Inflammatory macrophage treated with lipopolysaccharide for 1 hour (primary cell): ENCODE measurements at places on chromosomes 11 and 22.
A peak's percentile ranks its signal among the peaks of the same experiment; 100 is the strongest.

DNA sequence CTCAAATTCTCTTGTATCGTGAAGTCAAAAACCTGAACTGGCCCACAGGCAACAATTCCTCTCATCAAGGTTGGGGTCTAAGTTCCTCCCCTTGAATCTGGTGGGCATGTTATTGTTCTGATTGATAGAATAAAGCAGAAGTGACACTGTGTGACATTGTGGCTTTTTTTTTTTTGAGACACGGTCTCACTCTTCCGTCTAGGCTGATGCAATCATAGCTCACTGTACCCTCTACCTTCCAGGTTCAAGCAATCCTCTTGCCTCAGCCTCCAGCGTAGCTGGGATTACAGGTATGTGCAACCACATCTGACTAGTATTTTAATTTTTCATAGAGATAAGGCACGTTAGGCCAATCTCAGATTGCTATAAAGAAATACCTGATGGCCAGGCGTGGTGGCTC lies 8.9 kb upstream of the PELI3 start:
- no peak for DNase-seq

- DNase-seq: no peak
Measured at GRCh38 chr11:114483929-114484328, 44.7 kb downstream of the REXO2 start.

GRCh38 chr22:49628391-49629260 lies 199.0 kb downstream of the BRD1 start:
- no peak for DNase-seq

- DNase-seq: no peak
Measured at GRCh38 chr11:2563213-2564007, 118.6 kb downstream of the KCNQ1 start.

DNA sequence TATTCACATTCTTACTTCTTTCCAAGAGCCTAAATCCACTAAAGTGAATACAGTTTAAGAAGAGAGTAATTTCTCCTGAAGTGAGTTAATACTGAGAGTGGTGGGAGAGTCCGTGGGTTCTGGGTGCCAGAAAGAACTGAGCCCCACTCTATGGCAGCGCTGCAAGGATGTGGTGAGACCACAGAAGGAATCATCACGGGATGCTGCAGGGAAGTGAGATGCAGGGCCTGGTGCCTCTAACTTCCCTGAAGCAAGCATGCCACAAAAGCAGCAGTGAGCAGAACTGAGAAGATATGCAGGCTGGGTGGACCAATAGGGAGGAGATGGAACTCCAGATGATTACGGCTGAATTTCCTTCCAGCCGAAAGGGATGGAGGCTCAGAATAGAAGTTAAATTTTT lies 5.0 kb upstream of the MMP12 start:
- no peak for DNase-seq

- DNase-seq: no peak
Measured at GRCh38 chr11:35893796-35894475, 49.9 kb upstream of the LDLRAD3 start.

DNA sequence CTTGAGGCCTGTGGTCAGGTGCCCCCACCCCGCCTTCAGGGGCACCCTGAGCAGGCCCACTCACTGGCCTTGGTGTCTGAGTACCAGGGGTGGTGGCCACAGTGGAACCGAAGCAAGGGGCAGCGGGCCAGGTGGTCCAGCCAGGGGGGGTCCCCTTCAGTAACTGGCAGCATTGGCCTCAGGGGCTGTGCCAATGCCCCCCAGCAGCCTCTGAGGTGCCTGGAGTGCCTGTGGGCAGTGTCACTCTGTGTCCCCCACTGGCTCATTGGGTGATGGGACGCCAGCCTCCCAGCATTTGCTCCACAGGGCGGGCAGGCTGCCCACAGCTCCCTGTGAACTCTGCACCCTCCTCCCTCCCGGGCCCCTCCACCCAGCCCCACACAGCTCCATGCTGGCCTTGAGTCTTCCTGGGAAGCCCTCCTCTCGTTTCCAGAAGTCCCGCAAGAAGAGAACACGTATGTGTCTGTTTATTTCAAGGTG lies 29.5 kb upstream of the CARS1 start:
- DNase-seq: no peak

DNA sequence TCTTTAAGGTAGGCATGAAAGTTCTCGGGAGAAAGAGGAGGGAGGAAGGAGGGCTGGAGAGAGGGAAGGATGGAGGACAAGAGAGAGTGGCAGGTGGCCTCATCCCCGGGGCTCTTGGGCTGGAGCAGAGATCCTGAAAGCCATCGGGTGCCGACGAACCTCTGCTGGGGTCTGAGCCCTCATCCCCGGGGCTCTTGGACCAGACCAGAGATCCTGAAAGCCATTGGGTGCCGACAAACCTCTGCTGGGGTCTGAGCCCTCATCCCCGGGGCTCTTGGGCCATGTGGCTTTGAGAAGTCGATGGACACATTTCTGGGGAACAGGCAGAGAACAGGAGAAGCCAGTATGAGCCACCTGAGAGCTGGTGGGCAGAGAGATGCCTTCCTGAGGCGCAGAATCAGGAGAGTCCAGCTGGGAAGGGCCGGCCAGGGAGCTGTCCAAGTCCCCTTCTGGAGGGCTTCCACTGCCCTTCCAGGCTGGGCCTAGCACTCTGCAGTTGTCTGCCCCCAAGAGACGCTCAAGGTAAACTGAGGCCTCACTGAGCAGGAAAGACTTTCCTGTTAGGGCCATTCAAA lies 1398.1 kb downstream of the BRD1 start:
- no peak for DNase-seq

DNA sequence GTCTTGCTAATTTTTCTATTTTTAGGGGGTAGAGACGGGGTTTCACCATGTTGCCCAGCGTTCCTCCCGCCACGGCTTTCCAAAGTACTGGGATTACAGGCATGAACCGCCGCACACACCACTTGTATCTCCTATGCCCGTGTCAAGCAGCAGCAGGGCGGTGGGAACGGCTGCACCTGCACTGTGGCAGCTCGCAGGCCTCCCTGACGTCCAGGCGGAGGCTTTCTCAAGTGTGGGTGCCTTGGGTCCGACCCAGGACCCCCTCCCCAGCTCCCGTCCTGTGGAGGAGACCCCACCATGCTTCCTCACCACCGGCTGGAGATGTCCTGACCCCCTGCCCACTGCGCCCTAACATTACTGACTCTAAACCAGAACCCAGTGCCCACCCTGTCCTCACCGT lies 25.7 kb downstream of the TSPAN4 start:
- no peak for DNase-seq

DNA sequence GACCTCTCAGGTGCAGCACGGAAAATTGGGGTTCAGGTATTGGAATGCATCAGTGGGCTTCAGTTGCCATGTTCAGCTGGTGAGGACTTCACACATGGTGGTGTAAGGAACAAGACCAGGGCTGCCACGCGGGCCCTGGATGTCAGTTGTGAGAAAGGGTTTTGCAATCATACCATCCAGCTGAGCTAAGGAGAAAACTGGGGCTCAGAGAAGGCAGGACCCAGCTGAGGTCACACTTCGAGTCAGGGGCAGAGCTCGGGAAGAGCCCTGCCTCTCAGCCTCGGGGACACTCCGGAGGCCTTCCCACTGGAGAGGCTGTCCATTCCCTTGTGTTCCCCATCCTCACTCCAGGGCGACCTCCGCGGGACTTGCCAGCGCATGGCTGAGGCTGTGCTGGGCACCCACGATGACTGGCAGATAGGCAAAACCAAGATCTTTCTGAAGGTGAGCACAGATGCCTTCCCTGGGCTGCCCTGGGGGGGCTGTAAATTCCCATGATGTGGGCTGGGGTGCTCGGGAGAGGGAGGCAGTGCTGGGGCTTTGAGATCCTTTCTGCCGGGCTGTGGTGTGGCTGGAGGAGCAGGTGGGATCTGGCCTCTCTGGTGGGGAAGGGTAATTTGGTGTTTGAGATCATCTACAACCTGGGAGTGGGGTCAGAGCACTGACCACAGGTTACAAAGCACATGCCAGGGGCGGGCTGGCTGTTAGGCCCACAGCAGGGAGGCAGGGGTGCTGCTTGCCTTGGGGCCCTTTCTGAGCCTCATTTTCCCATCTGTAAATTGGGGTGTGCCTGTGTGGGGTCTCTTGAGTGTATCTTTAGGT lies 47.2 kb downstream of the MYO7A start:
- DNase-seq: peak; percentile 27

GRCh38 chr11:99973993-99974392 lies 713.1 kb upstream of the ARHGAP42 start:
- no peak for DNase-seq

- DNase-seq: peak; percentile 73
Measured at GRCh38 chr22:26589845-26590736, at the start of gene TPST2. TPST2 (minus strand) TSS chr22:26590132; CDS start chr22:26541630, 48,502 bp downstream.

DNA sequence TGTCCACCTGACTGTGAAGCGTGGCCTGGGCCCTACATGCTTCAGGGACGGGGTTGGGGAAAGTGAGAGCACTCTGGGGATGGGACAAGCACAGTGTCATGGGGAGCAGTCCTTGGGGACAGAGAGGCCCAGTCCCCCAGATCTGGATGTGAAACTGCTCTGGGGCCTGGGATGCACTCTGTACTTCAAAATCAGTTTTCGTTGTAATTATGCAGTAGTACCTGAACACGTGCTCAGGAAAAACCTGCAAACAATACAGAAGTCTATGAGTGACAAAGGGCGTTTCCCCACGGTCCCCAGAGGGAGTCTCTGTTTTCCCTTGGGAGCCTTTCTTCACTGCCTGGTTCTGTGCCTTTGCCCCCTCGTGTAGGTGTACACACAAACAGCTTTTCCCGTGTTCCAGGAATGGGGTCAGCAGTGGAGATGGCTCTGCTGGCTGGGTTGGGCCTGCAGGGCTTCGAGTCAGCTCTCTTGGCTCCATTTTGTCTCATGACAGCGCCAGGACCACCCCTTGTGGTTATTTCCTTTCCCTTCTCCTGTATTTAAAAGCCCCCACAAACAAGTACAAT lies 5.2 kb upstream of the TNFRSF13C start:
- no peak for DNase-seq

DNA sequence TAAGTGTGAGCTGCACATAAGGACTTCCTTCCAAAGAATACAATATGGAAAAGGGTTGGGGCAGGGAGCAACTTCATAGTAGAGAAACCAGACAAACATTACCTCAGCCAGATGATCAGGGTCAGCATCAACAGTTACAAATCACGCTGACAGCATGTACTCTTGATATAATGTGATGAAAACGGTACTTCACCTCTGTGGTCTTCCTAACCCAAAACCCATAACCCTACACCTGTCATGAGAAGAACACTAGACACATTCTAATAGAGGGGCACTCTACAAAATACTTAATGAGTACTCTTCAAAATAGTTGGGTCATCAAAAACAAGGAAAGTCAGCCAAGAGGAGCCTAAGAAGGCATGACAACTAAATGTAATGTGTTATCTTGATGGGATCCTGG lies 43.9 kb downstream of the RRAS2 start:
- no peak for DNase-seq

- no peak for DNase-seq
Measured at GRCh38 chr11:1937616-1938342, 9.4 kb upstream of the MRPL23 start.

GRCh38 chr22:24240381-24240780 lies 4.5 kb downstream of the GGT5 start:
- no peak for DNase-seq

GRCh38 chr11:117569911-117570310 lies 227.1 kb downstream of the DSCAML1 start:
- DNase-seq: no peak

DNA sequence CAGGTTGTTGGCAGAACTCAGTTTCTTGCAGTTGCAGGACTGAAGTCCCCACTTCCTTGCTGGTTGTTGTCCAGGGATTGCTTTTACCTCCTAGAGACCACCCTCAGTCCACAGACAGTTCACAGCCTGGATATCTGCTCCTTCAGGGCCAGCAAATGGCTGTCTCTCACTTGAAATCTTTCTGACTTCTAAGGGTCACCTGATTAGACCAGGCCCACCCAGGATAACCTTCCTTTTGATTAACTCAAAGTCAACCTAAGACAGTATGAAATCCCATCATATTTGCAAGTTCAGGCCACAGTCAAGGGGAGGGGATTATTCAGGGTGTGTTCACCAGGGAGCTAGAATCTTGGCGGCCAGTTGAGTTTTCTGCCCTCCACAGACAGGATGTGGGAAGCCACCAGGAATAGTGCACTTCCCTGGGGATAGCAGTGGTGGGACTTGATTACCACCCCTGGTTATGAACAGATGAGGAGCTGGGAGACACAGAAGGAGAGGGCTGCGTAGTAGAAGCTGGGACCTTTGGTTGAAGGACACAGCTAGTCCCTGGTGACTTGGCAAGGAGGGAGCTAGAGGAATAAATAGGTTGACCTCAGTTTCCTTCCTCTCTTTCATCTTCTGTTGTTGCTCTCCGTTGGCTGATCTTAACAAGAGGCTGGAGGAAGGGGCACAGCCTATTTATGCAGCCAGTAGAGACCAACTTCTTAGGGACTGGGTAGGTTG lies 33.4 kb downstream of the MIAT start:
- no peak for DNase-seq

GRCh38 chr11:55942785-55943392 lies 6.7 kb upstream of the OR5I1 start:
- DNase-seq: peak; percentile 41

DNA sequence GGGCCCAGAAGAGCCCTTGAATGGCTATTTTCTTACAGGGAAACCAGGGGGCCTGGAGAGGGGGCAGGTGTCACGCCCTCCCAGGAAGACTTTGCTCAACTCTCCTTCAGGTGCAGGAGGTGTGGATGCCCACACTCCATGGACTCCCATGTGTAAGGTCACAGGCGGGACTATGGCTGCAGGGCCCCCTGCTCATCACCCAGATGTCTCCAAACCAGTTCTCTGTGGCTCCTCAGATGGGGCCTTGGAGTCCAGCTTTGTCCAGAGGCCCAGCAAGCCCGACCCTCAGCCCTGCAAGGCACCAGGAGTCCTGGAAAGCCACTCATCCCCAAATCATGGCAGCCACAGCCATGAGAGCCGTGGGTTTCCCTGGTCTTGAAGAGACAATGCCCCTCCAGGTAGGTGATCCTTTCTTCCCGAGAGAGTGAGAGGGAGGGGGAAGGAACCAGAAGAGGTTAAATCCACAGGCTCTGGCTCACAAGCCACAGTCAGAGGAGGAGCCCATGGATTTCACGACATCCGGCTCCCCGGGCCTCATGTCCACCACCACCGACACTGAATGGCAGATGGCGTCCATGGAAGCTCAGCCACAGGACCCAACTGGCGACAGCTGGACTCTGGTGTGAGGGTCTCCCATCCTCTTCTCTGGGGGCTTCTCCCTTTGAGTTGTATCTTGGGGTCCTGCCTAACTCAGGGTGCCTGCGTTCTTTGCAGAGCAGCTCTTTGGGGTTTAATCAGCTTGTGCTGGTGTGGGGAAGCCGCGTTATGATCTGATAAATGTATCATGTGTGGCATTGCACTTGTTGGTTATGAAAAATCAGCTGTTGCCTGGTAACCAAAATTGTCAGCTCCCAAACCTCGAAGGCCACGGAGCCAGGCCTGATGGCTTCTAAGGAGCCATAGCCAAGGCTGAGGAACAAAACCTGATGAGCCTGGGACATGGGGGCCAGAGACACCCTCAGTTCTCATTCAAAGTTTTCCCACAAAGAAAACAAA lies 620.4 kb downstream of the BRD1 start:
- DNase-seq: no peak

DNA sequence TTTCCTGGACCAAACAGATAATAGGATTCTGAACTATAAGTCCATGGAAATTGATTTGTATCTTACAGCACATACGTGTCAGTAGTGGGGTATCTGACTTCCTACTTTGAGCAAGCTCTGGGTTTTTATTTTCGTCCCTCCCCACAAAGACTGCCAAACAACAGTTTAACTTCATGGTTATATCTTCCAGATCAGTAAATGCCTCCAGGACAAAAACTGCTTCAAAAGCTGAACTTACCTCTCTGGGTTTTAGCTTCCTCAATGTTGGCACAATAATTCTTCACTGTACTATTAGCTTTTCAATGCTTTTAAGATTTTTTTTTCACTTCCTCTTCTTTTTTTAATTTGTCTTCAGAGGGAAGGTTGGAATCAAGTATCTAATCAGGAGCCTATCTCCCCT lies 4.2 kb upstream of the DPF2 start:
- DNase-seq: no peak
